ENCODE measurements at places on chromosomes 1 and 21.

- DNase-seq, result no peak
These were observed 24.7 kb upstream of the MYCL start for GRCh38 chr1:39926343-39926793.

DNA sequence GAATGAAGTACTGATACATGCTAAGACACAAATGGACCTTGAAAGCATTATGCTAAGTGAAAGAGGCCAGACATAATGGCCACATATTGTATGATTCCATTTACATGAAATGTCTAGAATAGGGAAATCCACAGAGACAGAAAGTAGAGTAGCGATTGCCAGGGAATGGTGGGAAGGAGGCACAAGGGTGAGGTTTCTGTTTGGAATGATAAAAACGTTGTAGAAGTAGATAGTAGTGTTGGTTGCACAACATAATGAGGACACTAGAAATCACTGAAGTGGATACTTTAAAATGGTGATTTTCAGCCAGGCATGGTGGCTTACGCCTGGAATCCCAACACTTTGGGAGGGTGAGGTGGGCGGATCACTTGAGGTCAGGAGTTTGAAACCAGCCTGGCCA lies 97.6 kb upstream of the VANGL1 start:
- DNase-seq, result no peak

DNA sequence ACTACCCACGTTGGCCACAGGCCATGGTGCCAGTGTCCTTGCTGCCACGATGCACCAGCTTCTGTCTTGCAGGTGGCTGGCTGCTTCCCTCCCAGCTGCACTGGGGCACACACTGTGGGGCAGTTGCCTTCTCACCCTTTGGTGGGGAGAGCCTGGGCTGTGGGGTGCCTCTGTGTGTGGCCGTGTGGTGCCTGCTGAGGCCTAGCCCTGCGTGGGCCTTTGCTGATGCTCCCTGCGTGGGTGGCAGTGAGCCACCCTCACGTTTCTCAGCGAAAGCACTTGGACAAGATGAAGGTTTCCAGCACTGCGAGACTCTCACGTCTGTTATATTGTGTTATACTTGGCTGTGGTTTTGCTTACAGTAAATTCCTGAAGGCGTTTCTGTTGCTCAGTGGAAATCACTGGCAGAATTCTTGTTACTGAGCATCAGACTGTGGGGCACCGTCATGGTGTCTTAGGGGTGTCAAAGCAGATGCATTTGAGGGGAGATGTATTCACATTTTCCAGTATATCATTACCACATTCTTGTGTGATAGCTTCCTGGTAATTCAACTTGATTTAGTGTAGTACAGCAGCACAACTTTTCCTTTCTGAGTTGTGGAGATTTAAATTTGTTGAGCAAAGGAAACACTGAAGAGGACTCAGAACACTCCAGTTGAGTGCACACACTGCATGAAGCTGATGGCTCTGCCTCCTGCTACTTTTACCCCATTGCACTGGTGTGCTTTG lies 124.7 kb downstream of the PCBP3 start:
- no peak for DNase-seq

DNA sequence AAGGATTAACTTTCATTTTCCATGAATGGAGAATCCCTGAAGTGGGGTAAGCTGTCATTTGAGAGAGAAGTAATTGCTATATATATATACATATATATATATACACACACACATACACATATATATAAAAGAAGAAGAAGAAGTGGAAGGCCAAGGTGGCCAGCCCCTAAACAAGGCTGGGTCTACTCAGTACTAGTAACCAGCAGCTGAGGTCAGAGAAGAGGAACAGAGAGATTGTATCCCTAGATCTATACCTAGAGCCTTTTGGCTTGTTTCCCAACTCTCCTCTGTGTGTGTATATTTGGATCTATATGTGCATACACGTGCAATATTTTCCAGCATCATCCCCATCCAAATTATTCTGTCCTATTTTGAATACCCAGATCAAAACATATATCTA lies 5.2 kb downstream of the TNFSF4 start:
- no peak for DNase-seq

DNA sequence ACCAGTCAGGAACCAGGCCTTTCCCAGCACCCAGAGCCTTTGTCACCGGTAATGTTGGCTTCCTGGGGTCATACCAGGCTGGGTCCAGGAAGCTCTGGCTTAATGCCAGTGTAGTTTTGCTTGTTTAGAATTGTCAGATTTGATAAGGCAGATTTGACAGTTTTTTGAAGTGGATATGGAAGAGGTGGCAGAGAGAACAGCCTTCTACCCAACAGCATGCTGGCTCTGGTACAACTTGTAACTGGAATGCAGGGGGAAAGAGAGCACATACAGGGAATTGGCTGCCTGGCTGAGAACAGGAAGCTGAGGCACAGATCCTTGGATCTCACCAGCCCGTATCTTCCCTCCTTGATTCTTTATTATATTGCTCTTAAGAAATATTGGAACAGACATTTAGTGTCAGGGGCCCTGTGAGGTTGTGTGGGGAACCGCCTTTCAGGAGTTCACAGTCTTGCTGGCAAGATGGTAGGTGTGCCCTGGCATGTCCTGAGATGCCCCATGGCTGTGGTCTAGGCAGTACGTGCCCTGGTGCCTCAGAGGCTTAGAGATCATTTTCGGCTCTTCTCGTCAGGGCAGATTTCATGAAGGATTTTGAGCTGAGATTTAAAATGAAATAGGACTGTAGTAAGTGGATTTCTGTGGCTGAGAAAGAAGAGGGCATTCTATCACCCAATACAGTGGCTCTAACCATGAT lies 227.0 kb downstream of the PBX1 start:
- no peak for DNase-seq

All from T-helper 1 cell (primary cell).